H1 (cell line): ENCODE measurements at places on chromosomes 5 and 9. TPM values are rescaled to one million over a fixed set of nuclear protein-coding genes. Genes with fewer than 3 reads are reported as not detected.

Gene APBB3
- total RNA-seq, result 12.0 and 16.0 TPM in 2 replicates

Gene GZMA
- not detected in 2 replicates for total RNA-seq

- H3K27me3 ChIP-seq, result peaks cover 99% of the 10 kb centered on the region
- H3K27ac ChIP-seq, result no peak overlapping the region
- H3K36me3 ChIP-seq, result no peaks in the 10 kb centered on the region
Observed at GRCh38 chr5:73301208-73301901, 128.4 kb downstream of the TMEM174 start.

Gene CATSPER3
- 0.48 TPM in 1 of 2 replicates, not detected in the other for total RNA-seq

GRCh38 chr9:13718086-13718485 lies 438.6 kb upstream of the MPDZ start:
- DNase-seq, result no peak
- H3K36me3 ChIP-seq, result no peaks in the 10 kb centered on the region
- H3K4me1 ChIP-seq, result 0 out of 2 replicates have a peak, but pooled peaks cover 1% of the 10 kb centered on the region

- no peaks in the 10 kb centered on the region for H3K27me3 ChIP-seq
- no peak overlapping the region for H3K27ac ChIP-seq
- no peaks in the 10 kb centered on the region; the same call in none of the 2 replicates for H3K4me1 ChIP-seq
- peak overlapping the region; percentile 69 for H3K4me3 ChIP-seq
- no peak for DNase-seq
- no peaks in the 10 kb centered on the region for H3K36me3 ChIP-seq
Observed at GRCh38 chr9:85743275-85744128, 1.7 kb upstream of the AGTPBP1 start.

Gene PCDHGB4
- 7.8 and 9.1 TPM in 2 replicates for total RNA-seq

Gene SHOC1
- not detected in 2 replicates for total RNA-seq

Gene IRX4
- total RNA-seq, result 0.82 and 1.2 TPM in 2 replicates

Gene MRPL22
- total RNA-seq, result 65.6 and 71.2 TPM in 2 replicates
